ENCODE measurements at places on chromosomes 5 and 9.

DNA sequence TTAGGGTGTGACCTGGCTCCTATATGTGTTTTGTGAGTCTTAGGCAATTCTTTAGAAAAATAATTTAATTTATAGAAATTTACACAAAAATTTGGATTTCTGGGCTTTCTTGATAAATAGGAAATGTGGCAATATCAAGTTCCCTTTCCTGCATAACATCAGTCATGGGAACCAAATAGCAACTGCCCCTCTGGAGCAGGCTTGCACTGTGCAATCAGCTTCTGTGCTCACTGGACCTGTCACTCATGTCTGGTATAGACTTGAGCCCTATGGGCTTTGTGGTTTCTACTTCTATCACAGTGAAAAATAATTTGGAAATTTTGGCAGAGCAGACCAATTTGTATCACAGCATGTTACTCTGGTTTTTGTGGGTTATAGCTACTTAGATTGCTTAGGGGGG lies 131.7 kb downstream of the ADGRV1 start:
- no peak for DNase-seq

- no peak for DNase-seq
Observed at GRCh38 chr5:139381837-139382761, 998 bp downstream of the SLC23A1 start.

GRCh38 chr9:75083188-75083970 lies 4.6 kb downstream of the NMRK1 start:
- DNase-seq = peak; percentile 18

GRCh38 chr9:115743709-115744605 lies 409.6 kb upstream of the PAPPA start:
- DNase-seq = no peak

- no peak for DNase-seq
Observed at GRCh38 chr5:122559676-122560075, 215.2 kb upstream of the SNX2 start.

DNA sequence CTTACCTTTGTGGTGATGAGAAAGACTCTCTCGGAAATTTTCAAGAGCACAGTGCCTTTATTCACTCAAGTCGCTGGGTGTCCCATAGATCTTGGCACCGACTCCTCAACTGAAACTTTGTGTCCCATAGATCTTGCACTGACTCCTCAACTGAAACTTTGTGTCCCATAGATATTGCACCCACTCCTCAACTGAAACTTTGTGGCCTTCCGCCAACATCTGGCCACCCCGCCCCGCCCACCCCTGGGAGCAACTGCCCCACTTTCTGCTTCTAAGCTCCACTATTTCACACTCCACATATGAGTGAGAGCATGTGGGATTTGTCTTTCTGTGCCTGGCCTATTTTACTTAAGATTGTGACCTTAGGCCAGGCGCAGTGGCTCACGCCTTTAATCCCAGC lies 12.7 kb upstream of the EGFL7 start:
- no peak for DNase-seq

- no peak for DNase-seq
Observed at GRCh38 chr5:34676416-34676815, 20.3 kb downstream of the RAI14 start.

- no peak for DNase-seq
Observed at GRCh38 chr9:125835655-125836054, 88.5 kb downstream of the PBX3 start.

- no peak for DNase-seq
Observed at GRCh38 chr5:150065886-150066285, 20.5 kb downstream of the CSF1R start.

GRCh38 chr5:100913298-100913697 lies 10.2 kb upstream of the ST8SIA4 start:
- no peak for DNase-seq

- DNase-seq = no peak
Observed at GRCh38 chr5:138372225-138372624, 19.7 kb downstream of the KDM3B start.

- no peak for DNase-seq
Observed at GRCh38 chr9:35771534-35771933, 17.5 kb upstream of the MSMP start.

DNA sequence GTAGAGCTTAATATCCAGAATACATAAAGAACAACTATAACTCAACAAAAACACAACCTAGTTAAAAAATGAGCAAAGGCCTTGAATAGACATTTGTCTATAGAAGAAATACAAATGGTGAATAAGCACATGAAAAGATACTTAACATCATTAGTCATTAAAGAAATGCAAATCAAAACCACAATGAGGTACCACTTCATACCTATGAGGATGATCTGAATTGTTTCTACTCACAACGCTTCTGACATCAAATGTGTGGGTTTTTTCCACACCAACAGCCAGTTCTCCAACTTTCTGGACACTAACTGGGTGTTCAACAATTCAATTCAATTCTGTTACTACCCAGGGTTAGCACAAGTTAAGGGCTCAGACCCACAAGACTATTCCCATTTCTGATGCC lies 22.0 kb downstream of the SREK1IP1 start:
- DNase-seq = no peak

DNA sequence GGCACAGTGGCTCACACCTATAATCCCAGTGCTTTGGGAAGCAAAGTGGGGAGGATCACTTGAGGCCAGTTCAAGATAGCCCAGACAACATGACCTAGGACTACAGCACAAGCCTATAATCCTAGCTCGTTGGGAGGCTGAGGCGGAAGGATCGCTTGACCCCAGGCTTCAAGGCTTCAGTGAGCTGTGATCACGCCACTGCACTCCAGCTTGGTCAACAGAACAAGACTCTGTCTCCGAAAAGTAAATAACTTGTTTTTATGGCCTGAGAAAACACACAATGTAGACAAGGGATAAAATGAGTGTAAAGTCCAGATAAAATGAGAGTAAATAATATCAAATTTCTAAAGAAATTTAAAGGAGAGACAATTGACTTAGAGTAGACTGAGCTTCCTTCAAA lies 26.3 kb downstream of the SHLD3 start:
- no peak for DNase-seq

DNA sequence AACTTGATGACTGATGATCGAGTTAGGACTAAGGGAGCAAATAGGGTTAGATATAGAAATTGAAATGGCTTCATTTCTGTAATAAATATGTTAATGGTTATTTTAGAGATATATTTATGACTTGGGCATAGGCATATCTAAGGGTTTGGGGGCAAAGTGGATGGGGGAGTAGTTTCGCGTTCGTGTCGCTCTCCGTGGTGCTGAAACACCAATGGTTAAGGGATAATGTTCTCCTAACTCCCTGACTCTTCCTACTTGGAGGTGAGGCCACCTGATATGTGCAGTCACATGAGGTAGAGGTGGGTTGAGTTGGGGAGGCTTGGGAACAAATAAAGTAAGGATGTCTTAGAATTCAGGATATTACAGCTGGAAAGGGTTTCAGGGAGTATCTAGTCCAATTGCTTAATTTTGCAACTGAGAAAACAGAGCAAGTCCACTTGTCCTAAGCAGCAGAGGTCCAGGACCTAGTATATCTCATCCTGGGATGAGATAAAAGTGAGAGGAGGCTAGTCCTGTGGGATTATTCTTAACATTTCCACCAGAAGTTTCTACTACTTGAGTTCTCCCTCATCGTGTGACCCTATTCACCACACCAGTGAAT lies 44.0 kb upstream of the MAP1B start:
- DNase-seq = no peak

DNA sequence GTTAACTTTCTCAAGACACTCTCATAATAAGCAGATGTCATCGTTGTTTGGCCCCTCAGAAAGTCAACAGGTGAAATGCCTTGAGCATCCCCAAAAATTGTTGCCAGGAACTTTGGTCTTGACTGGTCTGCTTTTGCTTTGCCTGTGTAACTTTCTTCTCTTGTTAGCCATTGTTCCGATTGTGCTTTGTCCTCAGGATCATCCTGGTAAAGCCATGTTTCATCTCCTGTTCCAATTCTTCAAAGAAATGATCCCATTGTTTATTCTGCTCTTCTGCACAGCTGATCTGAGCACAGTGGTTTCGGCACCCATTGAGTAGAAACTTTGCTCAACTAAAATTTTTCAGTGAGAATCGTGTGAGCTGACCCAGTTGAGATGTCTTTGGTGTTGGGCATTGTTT lies 8.1 kb upstream of the ZBED3 start:
- no peak for DNase-seq

GRCh38 chr5:172598251-172599203 lies 42.5 kb upstream of the NEURL1B start:
- DNase-seq = no peak

Data from stimulated activated CD4-positive, alpha-beta T cell treated with anti-CD3 and anti-CD28 coated beads, Interleukin-4, amount 100 ng/mL, for 24 hours (primary cell).